ENCODE measurements at places on chromosomes 7 and 10.

GRCh38 chr7:42014625-42015618 is 222.1 kb downstream of the GLI3 start:
- peak; percentile 21 for DNase-seq

GRCh38 chr7:44116789-44117666 is 6.3 kb downstream of the POLD2 start:
- DNase-seq = no peak

GRCh38 chr10:110074298-110074697 is 66.5 kb downstream of the ADD3 start:
- no peak for DNase-seq

DNA sequence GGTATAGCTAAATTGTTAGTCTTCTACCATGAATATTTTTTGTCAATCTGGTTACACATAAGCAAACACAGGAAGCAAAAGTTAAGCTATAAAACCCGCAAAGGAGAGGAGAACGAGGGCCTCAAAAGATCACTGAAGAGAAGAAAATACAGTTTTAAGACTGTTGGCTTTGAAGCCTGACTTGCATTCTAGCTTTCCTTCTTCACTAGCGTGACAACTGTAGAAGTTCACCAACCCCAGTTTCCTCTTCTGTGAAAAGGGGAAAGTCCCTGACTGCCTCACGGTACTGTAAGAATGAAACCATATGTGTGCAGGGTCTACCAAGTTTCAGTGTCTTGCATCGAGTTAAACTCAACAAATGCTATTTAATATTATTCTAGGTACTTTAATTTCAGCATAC is 7.5 kb upstream of the LRRN3 start:
- peak; percentile 78 for DNase-seq

DNA sequence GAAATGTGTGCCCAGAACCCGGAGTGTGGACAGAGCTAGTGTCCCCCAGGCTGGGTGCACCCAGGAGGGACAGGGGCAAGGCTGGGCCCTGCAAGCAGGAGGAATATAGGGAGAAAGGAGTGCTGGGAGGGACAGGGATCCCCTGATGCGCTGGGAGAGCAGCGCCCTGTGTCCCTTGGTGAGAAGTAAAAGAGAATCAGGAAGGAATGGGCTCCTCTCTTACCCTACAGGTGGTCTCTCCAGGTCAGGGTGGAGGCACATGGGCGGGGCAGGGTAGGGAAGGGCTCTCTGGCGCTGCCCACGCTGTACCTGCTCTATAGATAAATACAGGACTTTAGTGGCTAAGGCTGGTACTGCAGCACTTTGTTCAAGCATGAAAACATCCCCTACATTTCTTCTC is 753.8 kb downstream of the GRID1 start:
- DNase-seq = peak; percentile 5

DNA sequence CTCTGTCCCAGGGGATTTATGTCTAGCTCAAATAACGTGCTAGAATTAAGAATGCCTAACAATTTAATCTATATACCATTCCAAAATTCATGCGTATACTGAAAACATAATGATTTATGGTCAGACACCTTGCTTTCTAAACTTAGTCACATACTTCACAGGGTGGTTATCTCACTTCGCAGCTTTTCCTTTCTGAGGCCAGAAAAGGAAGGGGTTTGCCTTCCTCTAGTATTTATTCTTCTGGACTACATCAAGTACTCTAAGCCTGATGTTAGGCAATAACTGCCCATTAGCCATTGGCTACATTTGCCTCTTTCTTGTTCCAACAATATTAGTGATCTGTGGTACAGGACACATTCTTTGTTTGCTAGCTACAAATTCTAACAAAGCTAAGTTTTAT is 72.6 kb upstream of the FHIP2A start:
- DNase-seq = no peak

Data from CD4-positive, alpha-beta T cell treated with Interleukin-4 for 4 hours (primary cell).